ENCODE measurements at places on chromosomes 7 and 10.

GRCh38 chr10:120387326-120387725 lies 69.7 kb upstream of the PLPP4 start:
- no peak for DNase-seq

- no peak for DNase-seq
These were observed 55.5 kb upstream of the LOXL4 start for GRCh38 chr10:98323221-98324164.

DNA sequence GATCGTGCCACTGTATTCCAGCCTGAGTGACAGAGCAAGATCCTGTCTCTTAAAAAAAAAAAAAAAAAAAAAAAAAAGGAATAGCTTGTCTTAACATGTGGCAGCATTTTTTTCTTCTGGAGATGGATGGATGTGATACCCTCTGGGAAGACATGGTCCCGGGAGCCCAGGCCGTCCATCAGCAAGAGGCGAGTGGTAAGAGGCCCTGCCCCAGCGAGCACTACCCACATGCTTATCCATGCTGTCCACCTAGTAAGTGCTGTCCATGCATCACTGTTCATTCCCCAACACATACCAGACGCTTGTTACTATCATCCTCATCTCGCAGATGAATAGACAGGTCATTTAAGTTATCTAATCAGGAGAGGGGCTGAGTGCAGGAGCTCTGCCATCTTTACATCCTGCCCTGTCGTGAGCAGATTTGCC lies 12.9 kb downstream of the ATP6V1F start:
- no peak for DNase-seq

GRCh38 chr10:79359816-79360498 lies 12.7 kb downstream of the PPIF start:
- DNase-seq: no peak

DNA sequence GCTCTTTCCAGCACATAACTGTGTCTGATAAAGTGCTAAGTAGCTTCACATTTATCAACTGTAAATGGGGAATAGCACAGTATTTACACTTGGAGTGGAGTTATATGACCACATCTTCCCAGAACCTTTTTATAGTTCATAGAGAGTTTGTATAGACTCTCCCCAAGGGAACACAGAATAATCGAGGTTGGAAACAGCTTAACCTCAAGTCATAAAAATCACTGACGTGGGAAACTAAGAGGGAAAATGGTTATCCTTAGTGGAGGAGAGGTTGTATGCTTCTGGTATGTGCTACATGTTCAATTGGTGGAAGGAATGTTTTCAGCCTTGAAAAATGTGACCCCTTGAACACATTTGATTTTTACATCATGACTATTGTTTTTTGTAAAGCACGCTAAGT lies 167.9 kb upstream of the KIAA1217 start:
- DNase-seq: no peak

- no peak for DNase-seq
These were observed 20.1 kb upstream of the TM9SF3 start for GRCh38 chr10:96606946-96607345.

- DNase-seq: no peak
These were observed 105.9 kb downstream of the ACTR3B start for GRCh38 chr7:152865461-152865860.

GRCh38 chr7:135392701-135393100 lies 117.2 kb downstream of the CNOT4 start:
- no peak for DNase-seq

DNA sequence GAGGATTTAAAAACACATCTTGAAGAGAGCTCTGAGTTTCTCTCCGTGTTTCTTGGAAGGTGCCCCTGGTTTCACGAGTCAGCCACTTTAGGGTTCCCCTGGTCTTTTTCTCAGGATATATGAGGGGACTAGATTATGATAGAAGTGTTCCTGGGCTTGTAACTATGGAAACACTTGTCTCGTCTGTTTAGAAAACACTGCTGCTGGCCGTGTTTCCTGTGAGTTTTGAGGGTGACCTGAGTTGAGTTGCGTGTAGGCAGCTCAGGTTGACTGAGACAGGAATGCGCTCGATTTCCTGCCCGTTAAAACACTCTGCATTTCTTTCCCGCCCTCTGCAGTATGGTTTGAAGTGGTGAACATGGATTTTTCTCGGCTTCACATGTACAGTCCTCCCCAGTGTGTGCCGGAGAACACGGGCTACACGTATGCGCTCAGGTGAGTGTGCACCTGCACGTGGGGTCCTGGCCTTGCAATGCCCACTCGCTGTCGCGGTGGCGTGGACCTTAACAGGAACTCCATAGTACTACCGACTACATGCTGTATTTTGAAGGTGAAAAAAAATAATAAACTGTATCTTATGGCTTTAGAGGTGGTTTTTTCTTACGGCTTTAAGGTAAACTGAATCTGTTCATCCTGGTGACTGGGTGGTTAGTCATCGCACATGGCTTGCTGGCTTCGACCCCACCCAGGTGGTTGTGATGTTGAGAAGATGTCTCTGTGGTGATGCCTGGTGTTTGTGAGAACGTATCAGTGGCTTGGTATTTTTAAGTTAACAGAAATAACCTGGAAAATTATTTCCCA lies at the start of gene SUN1:
TSS of gene SUN1 (plus strand) at position 310 of the 801 bp plus-strand sequence. CDS start at position 359, 49 bp downstream.
- peak; percentile 15 for DNase-seq

DNA sequence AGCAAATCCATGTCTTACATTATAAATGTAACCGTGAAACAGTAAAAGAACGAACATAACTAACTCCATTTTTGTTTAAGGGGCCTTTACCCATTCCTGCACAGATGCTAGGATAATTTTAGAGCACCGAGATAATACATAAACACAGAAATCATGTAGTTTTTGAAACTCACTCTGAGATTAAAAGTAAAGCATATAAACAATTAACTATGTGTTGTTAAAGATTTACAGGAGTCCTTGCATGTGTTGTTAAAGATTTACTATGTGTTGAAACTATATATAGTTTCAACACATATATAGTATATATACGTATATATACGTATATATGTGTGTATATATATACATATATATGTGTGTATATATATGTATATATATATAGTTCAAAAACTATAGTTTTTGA lies 7.2 kb upstream of the CALML3 start:
- no peak for DNase-seq

GRCh38 chr10:63767138-63767801 lies 246.1 kb downstream of the REEP3 start:
- no peak for DNase-seq

DNA sequence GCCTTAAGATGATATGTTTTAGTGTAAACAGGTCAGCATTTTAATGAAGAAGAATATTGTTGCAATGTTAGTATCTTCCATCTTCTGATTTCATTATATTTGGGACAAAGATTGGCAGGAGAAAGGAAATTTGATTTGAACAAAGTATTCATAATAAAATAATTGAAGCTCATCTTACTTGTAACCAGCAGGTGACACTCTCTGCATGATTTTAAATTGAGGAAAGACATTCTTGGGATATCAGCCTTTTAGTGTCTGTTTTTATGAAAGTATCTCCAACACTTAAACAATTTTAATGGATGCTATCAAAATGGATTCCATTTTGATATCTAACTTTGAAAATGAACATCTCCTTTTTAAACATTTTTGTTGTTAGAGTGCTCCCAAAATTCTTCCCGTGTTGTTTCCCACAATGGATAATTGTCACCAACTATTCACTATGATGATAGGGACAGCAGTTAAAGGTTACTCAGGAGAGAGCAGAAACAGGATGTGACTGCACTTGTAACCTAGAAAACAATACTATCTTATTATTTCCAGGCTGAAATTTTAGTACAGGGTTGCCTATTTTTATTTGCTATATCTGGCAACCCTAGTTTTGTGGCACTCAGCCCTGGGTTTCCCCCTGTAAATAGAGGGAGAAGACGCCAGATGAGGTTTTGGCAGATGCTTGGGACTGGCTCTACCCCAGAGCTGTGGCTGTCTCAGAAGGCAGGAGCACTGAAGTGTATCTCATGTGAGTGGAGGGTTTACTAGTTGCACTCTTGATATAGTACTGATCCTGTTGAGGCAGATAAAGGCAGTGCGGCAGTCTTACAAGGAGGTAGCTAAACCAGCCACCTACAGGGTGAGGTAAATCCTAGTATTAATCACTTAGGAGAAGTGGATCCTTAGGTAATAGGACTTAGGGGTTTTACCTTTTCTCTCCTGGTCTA lies 31.0 kb upstream of the ABCB4 start:
- DNase-seq: no peak

GRCh38 chr10:126087153-126087680 lies 190.9 kb downstream of the FANK1 start:
- no peak for DNase-seq

- no peak for DNase-seq
These were observed 129.2 kb downstream of the GNAI1 start for GRCh38 chr7:80263821-80264220.

GRCh38 chr10:103397191-103397825 lies 882 bp downstream of the PDCD11 start:
- DNase-seq: no peak

GRCh38 chr7:69211336-69211735 lies 386.9 kb upstream of the AUTS2 start:
- no peak for DNase-seq

All from activated CD8-positive, alpha-beta memory T cell treated with anti-CD3 and anti-CD28 coated beads for 48 hours (primary cell).